ENCODE measurements at places on chromosomes 16 and 17.

DNA sequence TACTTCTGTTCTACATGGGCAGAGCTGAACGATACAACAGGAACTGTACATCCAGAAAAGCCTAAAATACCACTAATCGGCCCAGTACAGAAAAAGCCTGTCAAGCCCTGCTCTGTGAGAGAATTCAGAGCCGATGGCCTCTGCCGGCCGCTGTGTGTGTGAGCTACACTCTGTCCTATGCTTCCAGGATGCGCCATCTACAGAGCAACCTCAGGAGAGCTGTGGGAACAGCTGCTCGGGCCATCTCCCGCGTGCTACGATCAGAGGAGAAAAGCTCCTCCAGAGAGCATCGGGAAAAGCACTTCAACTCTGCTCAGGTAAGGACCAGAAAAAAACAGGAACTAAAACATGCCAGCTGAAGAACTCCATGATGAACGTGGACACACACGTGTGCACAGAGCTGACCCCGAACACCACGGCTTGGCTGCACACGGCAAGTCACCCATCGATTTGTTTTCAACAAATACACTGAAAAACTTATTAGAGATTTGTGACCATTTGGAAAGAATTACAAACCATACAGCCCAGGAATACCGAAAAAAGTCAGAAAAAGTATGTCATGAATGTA is 115.9 kb downstream of the ANKRD11 start:
- DNase-seq: no peak

- no peak for DNase-seq
Measured at GRCh38 chr17:46780003-46780373, 38.5 kb downstream of the WNT3 start.

DNA sequence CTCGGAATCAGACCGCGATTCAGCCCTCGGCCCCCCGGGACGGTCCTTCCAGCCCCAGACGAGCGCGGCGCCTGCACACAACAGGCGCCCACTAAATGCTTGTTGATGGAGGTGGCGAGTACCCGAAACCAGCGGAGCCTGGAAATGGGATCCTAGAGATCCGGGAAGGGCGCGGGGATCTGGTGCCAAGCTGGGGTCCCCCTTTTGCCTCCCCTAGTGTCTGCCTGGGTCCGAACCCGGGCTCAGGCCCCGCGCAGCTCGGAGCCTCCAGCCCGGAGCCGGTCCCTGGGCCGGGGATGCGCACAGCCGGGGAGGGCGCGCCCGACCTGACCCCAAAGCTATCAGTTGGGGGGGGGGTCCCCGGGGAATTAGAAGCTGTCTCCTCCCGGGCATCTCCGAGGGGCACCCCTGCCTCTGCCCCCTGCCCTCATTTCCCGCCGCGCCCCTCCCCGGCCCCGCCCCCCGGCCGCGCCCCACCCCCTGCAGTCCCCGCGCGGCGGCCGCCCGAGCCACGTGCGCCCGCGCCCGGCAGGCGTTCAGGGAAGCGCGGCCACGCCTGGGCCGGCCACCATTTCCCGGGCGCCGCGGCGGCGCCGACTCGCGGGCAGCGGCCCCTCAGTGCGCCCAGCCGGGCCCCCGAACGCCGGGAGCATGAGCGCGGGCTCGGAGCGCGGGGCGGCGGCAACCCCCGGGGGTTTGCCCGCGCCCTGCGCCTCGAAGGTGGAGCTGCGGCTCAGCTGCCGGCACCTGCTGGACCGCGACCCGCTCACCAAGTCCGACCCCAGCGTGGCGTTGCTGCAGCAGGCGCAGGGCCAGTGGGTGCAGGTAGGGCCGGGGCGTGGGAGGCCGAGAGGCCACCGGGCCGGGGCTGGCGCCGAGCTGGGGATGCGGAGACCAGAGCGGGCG is at the start of gene CPNE7:
Gene CPNE7 (plus strand): TSS at position 512 of the 906 bp plus-strand sequence. CDS start 140 bp downstream, at position 652.
- DNase-seq: peak; percentile 33

- DNase-seq: no peak
Measured at GRCh38 chr17:31609331-31609730, 217.9 kb downstream of the RAB11FIP4 start.

DNA sequence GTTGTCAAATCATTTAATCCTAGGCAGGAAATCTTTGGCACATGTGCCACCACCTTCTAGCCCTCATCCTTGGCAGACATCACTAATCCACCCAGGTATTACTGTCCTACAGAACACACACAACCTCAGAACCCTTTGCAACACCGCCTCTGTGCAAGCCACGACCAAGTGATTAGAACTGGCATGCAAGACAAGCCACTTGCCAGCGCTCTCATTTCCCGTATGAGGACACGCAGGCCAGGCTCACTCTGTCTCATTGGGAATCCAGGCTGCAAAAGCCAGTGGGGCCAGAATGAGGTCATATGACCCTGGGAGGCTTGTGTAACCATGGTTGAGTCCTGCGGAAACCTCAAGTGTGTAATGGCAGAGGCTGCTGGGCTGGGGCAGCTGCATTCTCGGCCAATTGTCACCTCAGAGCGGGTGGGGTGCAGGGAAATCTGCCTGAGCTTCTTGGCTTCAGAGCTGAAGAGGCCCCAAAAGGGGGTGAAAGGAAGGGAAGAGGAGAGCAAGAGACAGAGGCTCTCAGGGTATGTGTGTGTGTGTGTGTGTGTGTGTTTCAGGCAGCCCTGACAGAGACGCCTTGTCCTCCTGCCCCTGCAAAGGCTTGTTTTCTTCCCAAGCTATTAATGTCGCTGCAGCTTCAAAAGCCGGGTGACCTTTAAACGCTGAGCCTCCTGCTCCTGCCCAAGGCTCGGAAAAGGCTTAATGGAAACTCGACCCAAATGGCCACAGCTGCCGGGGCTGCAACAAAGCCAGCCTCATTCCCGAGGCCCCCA is 43.2 kb upstream of the MRPS23 start:
- DNase-seq: no peak

DNA sequence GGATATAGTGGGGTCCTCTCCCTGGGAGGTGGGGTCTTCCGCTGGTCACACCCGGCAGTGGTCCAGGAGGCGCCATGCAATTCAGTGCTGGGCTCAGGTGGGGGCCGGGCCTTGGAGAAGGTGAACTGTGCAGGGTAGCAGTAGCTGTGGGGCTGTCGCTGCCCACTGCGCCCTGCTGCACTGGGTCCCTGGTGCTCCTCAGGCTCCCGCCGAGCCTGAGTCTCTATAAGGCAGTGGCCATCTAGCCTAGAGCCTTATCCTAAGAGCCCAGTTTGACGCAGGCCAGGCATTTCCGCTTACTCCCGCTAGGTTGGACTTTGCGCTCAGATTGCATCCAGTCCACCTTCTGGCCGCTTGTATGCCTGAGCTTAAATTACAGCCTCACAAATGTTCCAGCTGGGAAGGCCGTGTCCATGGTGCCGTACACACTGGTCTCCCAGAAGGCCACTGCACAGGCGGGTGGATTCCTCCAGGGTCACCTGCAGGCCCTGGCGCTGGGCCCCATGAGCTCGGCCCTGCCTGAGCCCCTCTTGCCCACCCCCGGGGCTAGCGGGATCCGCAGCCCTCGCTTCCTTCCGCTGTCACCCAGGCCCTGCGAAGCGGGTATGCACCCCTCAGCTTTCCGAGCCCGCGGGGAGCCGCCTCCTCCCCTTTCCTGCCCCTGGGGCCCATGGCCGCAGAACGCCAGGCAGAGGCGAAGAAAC is 1762.2 kb downstream of the TP53TG3F start:
- no peak for DNase-seq

GRCh38 chr16:67017810-67018488 is 11.0 kb upstream of the CBFB start:
- peak; percentile 91 for DNase-seq

- no peak for DNase-seq
Measured at GRCh38 chr17:73740370-73740769, 96.1 kb upstream of the SDK2 start.

DNA sequence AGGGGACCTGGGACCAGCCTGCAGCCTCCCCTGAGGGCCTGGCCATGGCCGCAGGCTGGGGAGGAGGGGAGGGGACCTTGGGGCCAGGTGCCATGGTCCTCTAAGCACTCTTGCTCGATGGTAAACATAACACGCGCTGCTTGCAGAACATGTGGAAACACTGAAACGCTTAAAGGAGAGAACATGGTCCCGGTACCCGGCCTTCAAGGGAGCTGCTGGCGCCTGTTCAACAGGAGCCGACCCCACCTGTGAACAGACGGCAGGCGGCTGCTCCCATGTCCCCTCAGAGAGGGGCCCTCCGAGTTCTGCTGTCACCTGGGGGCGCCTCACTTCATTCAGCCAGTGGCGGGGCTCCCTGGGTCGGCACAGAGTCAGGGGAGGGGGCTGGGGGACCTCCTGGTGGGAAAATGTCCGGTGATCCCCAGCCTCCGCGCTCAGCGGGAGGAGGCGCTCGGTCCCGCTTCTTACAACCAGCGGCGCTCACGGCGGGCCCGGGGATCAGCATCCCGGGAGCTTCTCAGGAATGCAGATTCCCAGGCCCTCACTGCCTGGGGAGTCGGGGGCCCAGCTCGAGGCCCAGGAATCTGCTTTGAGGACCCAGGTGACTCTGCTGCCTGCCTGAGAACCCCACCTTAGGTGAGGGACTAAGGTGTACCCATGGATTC is 854 bp upstream of the SSTR5 start:
- DNase-seq: no peak

DNA sequence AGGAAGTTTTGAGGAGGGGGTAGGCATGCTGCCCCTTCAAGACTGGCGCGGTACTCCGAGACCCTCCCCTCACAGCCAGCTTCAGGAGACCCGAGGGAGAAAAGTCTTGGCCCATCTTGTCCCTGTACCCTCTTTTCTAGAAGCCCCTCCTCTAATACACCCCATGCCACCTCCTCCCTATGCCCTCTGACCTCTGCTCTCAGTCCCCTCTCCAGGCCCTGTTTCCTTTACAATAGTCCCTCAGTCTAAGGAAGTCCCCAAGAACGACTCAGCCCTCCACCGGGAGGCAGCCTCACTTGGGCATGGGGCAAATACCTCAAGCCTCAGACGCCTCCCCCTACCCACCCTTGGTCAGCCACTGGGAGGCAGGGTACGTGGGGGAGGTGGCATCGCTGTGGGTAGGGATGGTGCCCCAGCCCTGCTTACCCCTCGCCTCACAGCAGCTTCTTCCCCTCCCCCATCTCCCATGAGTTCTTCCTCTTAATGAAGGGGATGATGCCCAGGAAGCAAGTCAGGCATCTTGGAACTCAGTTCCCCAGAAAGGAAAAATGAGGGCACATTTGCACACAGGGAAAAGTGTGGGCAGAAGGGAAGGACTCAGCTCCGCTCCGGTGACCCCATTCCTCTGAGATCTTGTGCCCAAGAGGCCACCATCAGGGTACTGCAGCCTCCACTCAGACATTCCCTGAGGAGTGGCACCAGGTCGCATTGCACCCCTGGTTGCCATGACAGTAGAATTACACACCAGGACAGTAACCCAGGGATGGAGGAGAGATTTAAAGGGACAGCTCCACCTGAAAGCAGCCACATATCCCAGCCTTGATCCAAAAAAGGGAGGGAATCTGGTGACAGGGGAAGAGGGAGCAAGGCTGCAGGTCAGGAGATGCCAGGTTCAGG is 6.2 kb downstream of the MPP2 start:
- DNase-seq: no peak

- no peak for DNase-seq
Measured at GRCh38 chr16:77014441-77014840, 176.5 kb upstream of the MON1B start.

- DNase-seq: no peak
Measured at GRCh38 chr17:5931616-5932015, 138.6 kb upstream of the WSCD1 start.

DNA sequence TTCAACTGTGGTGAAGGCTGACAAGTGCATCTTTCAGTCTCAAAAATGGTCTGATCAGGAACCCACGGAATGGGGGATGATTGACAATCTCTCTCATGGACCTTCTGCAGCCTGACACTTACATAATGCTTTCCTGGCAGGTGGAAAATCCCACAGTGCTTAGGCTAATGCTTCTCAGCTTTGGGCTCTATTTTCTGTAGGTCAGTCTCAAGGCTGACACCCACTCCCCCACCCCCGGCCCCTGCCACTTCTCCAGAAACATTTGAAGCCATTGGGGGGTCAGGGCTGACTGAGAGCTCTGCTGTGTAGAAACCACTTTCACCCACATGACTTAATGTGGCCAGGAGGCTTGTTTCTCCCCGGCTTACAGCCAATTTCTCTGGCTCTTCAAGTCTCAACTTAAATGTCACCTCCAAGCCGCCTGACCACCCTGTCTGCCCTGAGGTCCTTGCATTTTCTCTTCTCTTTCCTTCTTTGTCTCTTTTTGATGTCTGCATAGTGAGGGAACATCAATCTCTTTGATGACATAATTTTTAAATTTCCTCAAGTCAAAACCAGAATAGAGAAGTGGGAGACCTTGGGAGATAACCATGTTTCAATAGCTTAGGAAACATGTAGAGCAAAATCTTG is 16.7 kb upstream of the IRF8 start:
- DNase-seq: no peak

- no peak for DNase-seq
Measured at GRCh38 chr17:4344926-4345325, 21.5 kb downstream of the UBE2G1 start.

- DNase-seq: no peak
Measured at GRCh38 chr16:56488035-56488434, 31.8 kb downstream of the BBS2 start.

GRCh38 chr17:246851-247421 is 65.5 kb upstream of the DOC2B start:
- DNase-seq: no peak

DNA sequence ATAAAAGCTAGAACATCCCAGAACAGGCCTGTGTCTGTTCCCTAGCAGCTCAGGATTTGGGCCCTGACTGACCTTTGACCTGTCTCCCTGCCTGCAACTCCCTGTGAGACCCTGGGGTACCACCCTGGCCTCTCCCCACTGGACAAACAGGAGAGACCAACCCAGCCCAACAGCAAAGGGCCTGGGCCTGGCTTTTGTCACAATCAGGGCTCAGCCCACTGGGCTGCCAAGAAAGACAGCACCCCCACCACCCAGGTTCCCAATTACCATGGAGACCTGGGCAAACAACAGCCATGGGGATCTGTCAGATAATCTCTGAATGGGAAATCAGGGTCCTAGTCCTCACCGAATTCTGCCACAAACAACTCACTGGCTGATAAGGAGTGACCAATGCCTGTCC is 11.1 kb downstream of the PLLP start:
- no peak for DNase-seq

DNA sequence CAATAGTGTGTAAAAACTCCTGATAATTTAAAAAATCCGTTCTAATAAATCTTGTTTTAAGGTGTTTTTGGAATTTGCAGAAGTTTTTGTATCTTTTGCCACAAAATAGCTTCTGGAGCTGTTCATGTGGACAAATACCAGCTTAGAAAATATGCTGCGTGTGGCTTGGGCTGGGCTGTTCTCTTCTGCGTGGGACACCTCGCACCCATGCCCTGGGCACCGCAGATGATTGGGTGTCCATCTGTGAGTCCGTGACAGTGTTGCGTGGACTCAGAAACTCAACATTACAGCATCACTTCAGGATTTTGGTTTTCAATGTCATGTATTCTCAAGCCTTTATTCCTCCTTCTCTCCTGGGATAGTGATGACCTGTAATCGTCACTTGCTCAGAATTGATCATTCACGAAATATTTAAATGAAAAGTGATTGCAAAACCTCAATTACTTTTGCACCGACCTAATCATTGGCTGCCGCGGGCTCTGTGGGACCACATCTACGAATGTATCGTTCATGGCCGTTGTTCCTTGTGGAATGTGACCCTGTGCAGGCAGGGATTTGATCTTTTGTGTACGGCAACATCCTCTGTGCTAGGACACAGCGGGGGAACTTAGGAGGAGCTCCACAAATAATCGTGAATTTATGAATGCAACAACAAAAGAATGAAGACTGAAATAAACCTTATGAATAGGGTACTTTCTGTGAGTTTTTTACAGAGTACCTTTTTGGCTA is 210.3 kb upstream of the FOXF1 start:
- DNase-seq: no peak

GRCh38 chr16:9950658-9951057 is 231.6 kb downstream of the GRIN2A start:
- DNase-seq: no peak

Data from activated T-cell treated with anti-CD3 and anti-CD28 coated beads, Interleukin-2, amount 50 U/mL, for 72 hours (primary cell).